Fibroblast of skin of left biceps (primary cell): ENCODE measurements at places on chromosomes 2 and 18.

DNA sequence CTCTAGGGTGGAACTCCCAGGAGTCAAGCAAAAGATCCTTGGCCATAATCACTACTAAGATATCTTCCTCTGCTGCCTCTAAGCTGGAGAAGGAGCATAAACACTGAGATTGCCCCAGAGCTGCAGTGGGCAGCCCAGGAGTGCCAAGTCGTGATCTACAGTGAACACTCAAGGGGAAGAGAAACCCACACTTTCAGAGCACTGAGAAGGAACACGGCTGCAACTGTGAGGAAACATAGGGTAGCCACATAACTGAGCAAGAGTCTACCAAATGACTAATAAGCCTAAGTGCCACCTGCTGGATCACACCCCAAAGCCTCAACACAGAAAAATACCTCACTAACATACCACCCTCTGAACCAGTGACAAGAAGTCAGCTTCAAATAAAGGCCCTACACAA is 79.6 kb upstream of the RAB12 start:
- DNase-seq, result no peak

- DNase-seq, result no peak
Measured at GRCh38 chr2:54629914-54630857, 93.3 kb upstream of the EML6 start.

DNA sequence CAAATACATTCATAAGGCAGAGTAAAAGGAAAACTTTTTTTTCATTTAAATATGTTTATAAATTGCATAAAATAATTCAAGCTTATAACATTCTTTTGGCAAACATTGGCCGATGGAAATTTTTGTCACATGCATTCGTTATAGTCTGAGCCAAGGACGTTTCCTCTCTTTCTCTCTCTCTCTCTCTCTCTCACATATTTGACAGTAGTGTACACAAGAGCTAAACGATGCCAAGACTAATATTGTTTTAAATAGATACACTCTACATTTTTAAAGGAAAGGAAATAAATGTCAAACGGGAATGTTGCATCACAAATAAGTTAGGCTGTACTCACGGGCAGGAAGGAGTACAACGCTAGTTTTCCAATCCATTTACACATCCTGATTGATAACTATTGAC is 251.1 kb upstream of the SMIM21 start:
- DNase-seq, result no peak

- no peak for DNase-seq
Measured at GRCh38 chr18:32683044-32683443, 89.8 kb downstream of the KLHL14 start.

GRCh38 chr2:135337071-135337470 is 193.9 kb downstream of the ZRANB3 start:
- no peak for DNase-seq
